Pancreas (tissue), 10 donors: ENCODE measurements at places on chromosomes 5 and 9.
A peak's percentile ranks its signal among the peaks of the same experiment; 100 is the strongest.

GRCh38 chr9:22446950-22447617 lies 460 bp downstream of the DMRTA1 start:
- peak; percentile 71 for DNase-seq

- DNase-seq, result no peak
Observed at GRCh38 chr5:66669086-66669861, 73.1 kb downstream of the MAST4 start.

DNA sequence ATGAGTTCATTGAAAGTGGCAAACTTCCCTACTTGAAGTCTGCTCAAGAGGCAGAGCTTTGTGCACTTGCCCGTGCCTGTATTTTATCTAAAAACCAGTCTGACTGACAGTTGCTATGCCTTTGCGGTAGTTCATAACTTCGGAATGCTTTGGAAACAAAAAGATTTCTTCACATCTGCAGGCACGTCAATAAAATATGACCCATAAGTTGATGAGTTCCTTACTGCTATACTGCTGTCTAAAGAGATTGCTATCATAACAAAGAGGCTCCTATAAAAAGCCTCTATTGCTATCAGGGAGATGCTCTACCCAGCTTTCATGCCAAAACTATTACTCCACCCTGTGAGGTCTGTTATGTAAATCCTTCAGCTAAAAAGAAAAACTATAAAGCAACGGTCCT lies 25.4 kb upstream of the RNF20 start:
- no peak for DNase-seq

- DNase-seq, result no peak
Observed at GRCh38 chr9:96150324-96151227, 151.4 kb downstream of the HSD17B3 start.

DNA sequence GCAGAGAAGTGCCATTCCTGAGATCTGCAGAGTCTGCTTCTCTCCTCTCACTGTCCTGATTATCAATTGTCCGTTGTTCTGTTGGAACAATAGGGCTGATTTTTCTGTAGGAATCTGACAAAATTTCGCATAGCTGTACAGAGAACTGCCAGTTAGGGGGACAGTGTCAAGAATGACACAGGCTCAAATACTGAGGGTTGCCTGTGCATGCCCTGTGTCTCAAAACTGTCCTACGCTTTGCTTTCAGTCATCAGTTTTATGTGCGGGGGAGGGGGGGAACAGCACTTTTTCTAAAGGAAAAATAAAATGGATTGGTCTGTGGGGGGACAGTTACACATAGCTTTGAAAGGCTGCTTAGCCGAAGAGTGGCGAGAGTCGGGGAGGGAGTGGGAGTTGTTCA lies 248.6 kb downstream of the PDZD2 start:
- no peak for DNase-seq

DNA sequence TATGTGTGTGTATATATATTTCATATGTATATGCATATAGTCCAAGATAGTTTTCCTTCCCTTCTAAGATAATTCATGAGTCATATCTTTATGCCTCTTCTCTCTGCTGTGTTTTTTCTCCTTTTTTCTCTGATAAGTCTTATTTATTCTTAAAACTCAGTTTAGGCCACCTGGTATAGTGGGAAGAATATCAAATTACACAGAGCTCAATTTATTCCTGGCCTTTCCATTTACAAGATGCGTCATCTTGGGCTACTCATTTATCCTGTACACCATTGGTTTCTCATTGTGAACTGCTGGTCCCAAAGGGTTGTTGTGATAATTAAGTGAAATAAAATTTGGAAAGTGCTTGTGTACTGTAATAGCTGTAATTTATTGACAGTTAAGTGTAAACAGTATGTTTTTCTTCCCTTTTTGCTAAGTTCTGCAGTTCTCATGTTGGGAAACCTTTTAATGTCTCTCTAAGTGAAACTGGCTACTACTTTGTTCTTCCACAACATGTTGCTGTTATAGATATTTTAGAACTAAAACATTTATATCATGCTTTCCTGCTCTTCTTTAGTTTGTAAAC lies 19.4 kb downstream of the CCDC171 start:
- DNase-seq, result no peak

- DNase-seq, result no peak
Observed at GRCh38 chr5:150789943-150790611, 11.5 kb downstream of the SMIM3 start.

GRCh38 chr5:19986031-19986619 lies 1.9 kb downstream of the CDH18 start:
- DNase-seq, result no peak

GRCh38 chr9:99024959-99025358 lies 80.0 kb upstream of the TGFBR1 start:
- no peak for DNase-seq
